ELR (cell line): ENCODE measurements at places on chromosomes 2 and 18.

DNA sequence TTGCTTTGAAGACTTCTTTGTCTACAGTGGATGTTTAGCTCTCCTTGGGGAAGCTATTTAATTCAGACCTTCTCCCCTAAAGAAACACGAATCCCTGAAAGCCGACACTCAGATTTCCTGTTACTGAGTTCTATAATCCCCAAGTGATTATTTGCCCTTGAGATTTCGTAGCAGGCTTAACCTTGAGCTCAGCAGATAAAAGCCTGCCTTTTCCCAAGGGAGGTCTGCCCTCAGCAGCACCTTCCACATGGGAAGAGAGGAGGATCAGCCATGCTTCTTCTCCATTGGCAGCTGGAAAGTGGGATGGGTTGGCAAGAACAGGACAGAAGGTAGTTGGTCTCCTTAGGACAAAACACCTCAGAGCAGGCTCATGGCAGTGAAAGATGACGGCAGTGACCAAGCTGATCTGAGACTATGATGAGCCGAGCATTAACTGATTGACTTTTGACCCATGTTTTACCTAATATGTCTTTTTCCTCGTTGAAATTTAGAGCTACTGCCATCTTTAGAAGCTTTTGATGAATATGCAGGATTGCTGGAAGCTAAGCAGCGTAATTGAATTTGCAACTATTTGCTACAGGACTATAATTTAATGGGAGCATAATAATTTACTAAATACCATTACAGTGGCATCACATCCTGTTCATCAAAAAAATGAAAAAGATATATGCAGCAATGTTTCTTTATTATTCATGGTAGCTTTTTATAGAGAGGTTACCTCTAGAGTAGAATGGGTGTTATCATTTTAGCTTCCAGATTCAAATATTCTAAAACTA is 511.1 kb upstream of the ID2 start:
- no peak for DNase-seq

DNA sequence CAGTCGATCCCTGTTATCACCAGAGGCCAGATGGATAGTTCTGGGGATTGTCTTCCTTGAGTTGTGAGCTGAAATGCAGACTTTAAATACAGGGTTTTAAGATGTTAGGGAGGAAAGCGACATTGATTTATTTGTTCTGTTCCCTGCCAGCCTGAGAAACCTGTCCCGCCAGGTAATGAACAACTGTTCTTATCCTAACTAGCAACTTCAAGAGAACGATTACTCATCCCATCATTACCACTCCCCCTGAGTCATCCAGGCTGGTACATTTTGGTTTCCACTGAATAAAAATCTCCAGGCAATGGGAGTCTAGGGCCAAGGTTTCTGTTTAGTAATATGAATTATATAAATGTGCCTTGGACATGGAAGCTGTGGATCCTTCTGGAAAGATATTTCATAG is 131.2 kb downstream of the LYPD6B start:
- DNase-seq = peak; percentile 42

DNA sequence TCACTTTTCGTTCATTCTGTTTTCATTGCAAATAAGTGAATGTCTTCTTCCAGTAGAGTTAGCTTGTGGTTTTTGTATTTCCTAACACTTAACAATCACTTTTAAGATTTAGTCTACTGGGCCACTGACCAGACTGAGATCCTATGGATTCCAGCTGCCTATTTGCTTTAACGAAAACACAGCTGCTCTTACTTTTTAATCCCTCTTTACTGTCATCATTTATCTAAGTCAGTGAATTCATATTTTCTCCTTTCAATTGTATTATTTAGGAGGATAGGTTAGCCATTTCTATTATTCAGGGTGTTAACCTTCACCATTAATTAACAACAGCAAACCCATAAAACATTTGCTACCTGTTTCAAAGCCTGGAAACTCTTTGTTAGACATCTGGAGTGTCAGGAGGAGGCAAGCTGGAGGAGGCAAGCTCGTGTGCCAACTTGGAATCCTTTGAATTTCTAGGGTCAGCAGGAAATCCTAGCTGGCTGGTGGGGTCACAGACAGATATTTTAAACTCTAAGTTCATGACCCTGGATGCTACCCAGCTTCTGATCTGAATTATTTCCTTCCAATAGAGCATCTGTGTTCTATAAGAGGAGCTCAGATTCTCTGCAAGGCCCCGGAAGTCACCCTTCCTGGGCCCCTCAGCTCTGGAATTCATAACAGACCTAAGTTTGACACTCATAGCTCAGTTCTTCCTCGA is 385.3 kb downstream of the RBM43 start:
- DNase-seq = no peak

- peak; percentile 36 for DNase-seq
These were observed 11.1 kb upstream of the EVA1A start for GRCh38 chr2:75571730-75572430.

- peak; percentile 40 for DNase-seq
These were observed 51.4 kb downstream of the ZFP36L2 start for GRCh38 chr2:43175020-43175441.

- no peak for DNase-seq
These were observed 50.8 kb upstream of the MYCN start for GRCh38 chr2:15889442-15890123.

- DNase-seq = peak; percentile 53
These were observed 592.3 kb upstream of the ID2 start for GRCh38 chr2:8089596-8089995.

- DNase-seq = no peak
These were observed 291.2 kb downstream of the SS18 start for GRCh38 chr18:25799231-25799630.

- no peak for DNase-seq
These were observed 391.1 kb upstream of the MEX3C start for GRCh38 chr18:51588616-51589015.

DNA sequence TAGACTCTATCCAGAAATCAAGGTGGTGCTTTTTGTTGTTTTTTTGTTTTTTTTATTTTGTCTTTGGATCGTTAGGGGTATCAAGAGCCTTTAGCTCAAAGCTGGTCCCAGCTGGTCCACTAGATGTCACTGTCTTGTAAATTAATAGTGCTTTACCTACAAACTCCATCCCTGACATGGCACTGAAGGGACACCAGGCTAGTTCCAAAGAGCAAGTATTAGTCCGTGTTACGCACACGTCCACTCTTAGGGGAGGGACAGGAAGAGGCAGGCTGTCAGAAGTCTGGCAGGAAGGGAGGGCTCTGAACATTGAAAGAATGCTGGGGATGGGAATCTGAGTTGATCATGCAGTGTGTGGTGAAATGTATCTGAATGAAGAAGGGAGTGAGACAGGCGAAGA is 85.9 kb upstream of the CCBE1 start:
- DNase-seq = peak; percentile 92

DNA sequence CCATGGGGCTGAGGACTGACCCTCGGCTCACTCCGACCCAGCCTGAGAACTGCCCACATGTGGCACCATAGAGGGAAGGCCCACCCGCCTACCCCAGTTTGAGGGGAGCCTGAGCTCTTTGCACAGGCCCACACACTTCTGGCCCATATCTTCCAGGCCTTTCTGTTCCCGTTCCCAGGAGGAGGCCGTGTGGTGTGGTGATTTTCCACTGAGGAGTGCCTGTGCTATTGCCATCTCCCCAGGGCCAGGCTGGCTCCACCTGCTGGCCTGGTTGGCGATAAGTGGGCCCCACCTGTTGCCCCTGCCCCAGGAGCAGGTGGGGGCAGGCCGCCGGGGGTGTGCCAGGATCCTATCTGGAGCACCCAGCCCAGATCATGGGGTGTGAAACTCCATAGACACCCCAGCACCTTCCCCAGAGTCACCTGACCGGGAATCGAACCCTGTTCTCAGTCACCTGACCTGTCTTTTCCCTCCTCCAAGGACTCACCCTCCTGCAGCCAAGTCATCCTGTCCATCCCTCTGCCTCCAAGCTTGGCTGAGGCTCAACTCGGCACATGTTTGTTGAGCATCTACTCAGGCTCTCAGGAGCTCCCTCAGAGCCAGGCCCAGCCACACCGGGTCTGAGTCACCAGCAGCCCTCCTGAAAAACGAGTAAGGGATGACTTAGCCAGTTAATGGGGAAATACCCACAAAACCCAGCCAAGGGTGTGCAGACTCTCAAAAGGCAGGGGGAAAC is 120.1 kb downstream of the CYP26B1 start:
- DNase-seq = peak; percentile 13

DNA sequence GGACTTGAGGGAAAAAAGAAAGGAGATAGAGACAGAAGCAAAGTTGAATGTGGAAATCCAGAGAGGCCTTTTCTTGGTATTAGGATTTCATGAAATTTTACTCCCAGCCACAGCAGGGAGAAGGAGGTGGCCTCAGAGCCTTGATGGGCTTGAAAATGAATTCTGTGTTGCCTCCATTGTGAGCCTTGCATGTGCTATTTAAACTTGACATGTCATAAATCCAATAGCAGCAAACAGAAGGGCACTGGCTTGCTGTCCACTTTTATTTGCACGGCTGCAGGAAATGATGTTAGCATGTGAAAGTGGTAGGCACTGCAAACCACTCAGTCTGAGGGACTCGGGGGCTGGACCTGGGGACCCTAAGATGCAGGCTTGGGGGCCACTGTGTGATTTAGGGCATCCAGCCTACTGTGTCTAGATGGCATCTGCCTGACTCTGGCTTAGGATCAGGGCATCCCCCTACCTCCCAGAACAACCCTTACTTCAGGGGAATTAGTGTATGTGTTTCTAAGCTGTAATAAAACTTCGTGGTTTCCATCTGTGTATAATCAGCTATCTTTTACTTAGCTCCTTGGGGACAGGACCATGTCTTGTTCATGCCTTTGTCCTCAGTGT is 139.1 kb upstream of the SKOR2 start:
- DNase-seq = no peak

- no peak for DNase-seq
These were observed 246.9 kb downstream of the NDUFA10 start for GRCh38 chr2:239778042-239778851.

DNA sequence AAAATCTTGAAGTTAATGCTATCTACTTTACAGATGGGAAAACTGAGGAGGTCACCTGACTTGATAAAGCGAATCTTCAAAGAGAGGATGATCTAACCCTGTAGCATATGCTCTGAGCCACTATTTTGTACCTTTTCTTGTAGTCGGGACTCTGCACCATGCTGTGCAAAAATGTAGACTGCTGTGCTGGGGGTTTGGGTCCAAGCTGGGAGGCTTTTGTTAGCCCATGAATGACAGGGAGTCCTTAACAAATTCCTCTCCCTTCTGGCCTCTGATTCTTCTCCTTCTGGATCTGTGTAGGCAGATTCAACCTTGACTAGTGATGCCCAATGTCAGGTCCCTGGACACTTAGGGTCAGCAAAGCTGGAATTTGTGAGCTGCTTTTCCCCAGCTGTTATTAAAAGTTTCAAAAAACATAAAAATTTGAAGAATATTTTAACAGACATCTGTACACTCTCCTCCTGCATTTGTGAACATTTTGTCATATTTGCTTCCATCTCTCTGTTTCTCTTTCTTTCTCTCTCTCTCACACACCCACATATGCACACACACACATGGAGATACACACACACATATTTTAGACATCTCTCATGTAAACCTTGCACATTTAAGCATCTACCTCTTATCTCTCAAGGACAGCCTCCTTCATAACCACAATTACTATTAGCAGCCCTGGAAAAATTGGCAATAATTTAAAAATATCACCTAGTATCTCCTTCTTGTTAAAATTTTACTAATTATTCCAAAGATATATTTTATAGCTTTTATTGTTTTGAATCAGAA is 335.0 kb upstream of the TRIB2 start:
- no peak for DNase-seq

- no peak for DNase-seq
These were observed 11.7 kb downstream of the DOK1 start for GRCh38 chr2:74566076-74566753.

DNA sequence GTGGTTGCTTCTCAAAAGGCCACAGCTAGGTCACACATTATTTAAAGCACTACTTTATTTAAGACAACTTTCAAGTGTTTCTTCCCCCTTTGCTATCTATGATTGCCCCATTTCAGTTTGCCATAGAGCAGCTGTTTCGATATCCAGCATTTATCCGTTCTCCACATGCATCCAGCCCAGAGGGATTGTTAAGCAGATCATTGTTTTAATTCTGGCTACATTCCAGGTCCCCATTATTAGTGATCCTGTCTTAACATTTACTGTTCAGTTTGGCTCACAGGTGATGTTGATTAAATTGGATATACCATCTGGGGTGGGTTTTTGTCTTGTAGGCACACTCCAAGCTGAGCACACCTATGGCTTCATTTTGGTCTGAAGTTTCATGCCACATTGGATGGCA is 638.7 kb downstream of the ZEB2 start:
- no peak for DNase-seq

DNA sequence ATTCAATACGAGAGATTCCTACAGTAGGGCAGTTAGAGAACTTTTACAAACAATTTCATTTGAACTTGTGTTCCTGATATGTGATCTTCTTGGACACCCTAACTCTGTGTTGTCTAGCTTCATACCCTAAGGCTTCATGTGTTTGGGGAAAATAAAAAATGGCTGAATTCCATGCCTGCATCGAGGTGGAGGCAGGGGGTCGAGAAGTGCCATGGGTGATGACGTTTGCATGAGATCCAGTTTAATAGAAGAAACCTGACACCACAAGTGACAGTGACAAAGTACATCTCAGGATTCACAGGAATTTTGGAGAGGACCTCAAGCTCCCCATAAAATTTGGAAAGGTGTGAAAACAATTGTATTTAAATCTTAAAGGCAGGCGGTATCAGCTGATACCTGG is 169.2 kb upstream of the NABP1 start:
- DNase-seq = no peak

DNA sequence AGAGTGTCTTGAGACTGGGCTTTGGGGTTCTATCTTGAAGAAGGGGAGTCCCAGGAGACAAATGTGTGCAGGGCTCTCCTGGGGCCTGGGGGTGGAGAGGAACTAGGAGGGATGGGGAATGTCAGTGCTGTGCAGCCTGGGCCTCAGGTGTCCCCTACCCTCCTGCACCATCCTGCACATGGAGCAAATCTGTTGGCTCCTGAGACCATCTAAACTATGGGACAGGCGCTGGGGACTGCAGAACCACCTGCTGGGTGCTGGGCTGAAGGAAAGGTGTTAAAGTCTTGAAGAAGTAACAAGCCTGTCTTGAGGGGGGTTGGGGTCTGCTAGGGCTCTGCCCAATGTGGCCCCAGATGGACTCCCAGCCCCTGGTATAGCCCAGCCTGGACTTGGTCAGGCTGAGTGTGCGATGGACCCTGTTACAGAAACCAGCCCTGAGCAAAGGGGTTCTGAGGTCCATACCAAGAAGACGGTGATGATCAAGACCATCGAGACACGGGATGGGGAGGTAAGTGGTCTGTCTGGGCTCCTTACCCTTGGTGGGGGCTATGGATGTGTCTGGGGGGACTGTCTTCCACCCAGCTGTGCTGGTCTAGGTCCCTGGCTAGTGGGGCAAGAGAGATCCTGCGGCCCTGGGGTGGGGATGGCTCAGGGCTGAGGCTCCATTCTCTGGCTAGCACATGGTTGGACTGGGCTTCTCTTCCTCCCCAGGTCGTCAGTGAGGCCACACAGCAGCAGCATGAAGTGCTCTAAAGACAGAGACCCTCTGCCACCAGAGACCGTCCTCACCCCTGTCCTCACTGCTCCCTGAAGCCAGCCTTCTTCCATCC is 7.3 kb downstream of the DES start:
- DNase-seq = no peak

GRCh38 chr18:32290810-32291209 is 101.0 kb downstream of the MEP1B start:
- no peak for DNase-seq
